ENCODE measurements at places on chromosomes 1 and 21. TPM values are rescaled to one million over a fixed set of nuclear protein-coding genes. Genes with fewer than 3 reads are reported as not detected.

- DNase-seq = no peak
Observed at GRCh38 chr1:97827887-97828286, 92.9 kb downstream of the DPYD start.

Gene CCDC27
- total RNA-seq = not detected

Gene S100A7
- total RNA-seq = not detected

DNA sequence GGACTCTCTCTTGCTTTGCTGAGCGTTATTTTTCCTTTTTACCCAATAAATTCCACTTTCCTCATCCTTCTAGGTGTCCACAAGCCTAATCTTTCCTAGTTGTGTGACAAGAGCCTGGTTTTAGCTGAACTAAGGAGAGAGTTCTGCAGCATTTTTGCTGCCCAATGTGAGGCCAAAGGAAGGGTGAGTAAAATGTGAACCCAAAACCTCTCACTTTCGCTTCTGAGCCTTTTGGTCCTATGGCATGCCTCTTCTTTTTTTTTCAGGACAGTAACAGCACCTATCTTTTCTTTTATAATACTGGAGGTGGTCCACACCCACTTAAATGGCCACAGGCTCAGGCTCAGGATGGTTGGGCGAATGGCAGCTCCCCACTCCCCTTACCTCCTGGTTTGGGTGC is 111.1 kb downstream of the COP1 start:
- no peak for DNase-seq

GRCh38 chr21:27734146-27734545 is 767.3 kb upstream of the ADAMTS5 start:
- peak; percentile 42 for DNase-seq

DNA sequence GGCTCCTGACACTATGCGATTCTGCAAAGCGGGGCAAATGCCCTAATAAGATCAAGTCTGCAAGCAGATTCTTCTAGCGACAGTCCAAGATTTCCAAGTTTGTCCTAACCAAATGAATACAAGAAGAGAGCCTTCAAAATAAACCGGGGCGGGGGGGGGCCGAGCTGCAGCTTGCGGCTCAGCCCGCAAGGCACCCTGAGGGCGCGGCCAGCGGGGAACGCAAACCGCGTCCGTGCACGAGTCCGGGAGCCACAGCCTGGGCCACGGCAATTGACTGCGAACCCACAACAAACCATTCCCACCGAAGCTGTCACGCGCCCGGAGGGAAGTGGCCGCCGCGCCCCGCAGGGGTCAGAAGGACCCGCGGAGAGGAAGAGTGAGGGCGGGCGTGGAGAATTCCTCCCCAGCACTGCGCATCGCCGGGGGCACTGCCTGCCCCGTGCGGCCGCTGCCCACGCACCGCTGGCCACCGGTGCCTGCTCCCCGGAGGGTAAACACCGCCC is 687 bp downstream of the TGFBR3 start:
- DNase-seq = no peak

DNA sequence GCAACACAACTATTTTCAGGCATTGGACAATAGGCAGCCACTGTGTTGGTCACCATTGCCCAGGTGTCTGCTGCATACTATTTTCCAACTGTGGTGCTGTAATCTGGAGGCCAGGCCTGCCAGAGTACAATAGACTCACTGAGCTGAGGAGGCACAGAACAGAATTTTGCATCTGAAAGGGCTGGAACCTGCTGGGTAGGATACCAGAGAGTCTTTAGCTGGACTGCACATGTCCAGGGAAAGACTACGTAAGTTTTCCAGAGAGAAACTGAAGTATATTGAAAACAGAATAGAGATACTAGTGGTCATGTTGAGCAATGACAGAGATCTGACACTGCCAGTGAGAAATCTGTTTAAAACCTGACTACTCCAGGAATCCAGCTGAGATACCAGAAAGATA is 200.8 kb downstream of the RASAL2 start:
- DNase-seq = no peak

GRCh38 chr1:93584261-93585003 is 97.2 kb downstream of the BCAR3 start:
- no peak for DNase-seq

GRCh38 chr1:193553564-193553963 is 367.2 kb upstream of the B3GALT2 start:
- DNase-seq = no peak

GRCh38 chr1:8598060-8598724 is 219.2 kb downstream of the RERE start:
- no peak for DNase-seq

GRCh38 chr1:174836543-174836942 is 163.2 kb upstream of the CACYBP start:
- no peak for DNase-seq

- DNase-seq = no peak
Observed at GRCh38 chr1:230120921-230121381, 53.9 kb downstream of the GALNT2 start.

Gene NPL
- 2.5 TPM for total RNA-seq

Gene PCP4L1
- total RNA-seq = not detected

Gene PERM1
- not detected for total RNA-seq

Gene PLEKHG5
- total RNA-seq = 1.6 TPM

DNA sequence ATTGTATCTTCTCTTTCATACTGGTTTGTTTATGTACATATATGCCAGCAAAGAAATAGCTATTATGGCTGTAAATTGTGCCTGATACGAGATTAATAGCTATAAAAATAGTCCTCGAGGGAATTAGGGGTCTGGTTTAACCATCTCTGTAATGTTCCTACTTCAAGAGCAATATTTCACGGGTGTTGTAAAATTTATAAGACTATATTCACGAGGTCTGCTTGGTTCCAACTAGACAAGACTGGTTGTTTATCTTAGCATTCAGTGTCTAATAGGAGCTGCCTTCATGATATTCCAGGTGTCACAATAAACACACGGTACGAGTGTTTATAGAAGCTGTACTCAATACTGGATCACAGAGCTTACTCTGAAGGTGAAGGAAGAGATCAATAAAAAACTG is 389.9 kb downstream of the SIPA1L2 start:
- no peak for DNase-seq

GRCh38 chr21:32782698-32783097 is 11.1 kb upstream of the PAXBP1 start:
- no peak for DNase-seq

Gene CRP
- total RNA-seq = not detected

Gene LAPTM5
- total RNA-seq = 0.10 TPM

Gene SMPDL3B
- 0.23 TPM for total RNA-seq

DNA sequence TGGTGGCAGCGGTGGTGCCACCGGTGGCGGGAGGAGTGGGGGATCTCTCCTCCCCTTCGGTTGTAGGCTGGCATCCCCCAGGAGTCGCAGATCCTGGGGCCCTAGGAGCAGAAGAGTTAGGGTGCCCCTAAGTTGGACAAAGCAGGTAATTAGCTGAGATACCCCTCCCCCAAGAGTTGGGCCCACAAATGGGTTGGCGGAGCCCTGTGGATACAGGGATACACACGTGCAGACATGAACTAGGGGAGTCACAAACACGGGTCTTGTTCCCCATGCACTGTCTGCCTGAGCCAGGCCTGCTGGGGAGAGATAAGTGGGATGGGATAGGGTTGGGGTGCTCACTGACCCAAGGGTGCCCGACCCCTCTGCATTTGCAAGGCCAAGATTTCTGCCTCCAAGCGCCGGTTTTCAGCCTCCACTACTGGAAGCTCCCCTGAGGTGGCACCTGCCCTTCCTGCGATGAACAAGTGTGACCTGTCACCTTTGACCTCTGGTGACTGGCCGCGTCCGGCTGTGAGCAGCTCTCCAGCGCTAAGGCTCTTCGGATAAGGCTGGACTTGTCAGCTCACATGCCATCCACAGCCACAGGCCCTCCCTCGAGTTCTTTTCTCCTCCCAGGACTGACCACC is 1.8 kb downstream of the CCDC17 start:
- no peak for DNase-seq

DNA sequence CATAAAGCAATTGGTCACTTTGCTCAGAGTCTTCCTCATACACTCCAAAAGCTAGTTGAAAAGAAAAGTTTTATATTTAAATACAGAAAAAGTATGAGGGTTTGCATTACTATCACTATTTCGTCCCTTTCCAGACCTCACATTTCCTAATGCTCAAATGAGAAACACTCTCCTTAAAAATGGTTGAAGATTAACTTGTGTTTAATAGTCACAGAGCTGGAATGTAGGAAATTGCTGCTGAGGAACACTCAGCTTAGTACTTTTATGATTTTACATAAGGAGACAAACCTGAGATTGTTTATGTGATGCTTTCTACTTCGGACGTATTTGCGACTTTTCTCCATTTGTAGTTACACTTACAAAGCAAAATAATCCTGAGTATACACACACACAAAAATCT is 39.8 kb downstream of the MYSM1 start:
- no peak for DNase-seq

Gene KRTAP10-2
- not detected for total RNA-seq

Gene GJC2
- total RNA-seq = 0.06 TPM

Gene TMEM82
- not detected for total RNA-seq

Gene YBX1
- total RNA-seq = 1,447 TPM

Gene PGLYRP3
- total RNA-seq = not detected

DNA sequence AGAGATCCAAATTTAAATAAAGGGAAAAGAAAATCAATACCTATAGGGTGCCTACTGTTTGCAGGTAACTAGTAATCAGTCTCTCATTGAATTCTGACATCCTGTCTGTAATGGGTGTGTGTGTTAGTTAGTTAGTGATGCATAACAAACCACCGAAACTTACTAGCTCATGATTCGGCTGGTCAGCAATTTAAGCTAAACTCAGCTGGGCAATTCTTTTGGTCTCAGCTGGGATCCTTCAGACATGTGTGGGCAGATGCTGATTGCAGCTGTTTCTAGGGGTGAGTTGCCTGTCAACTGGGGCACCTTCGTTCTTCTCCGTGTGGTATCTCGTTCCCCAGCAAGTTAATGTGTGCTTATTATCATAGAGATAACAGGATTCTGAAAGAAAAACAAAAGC is 40.2 kb upstream of the ZNF124 start:
- no peak for DNase-seq

DNA sequence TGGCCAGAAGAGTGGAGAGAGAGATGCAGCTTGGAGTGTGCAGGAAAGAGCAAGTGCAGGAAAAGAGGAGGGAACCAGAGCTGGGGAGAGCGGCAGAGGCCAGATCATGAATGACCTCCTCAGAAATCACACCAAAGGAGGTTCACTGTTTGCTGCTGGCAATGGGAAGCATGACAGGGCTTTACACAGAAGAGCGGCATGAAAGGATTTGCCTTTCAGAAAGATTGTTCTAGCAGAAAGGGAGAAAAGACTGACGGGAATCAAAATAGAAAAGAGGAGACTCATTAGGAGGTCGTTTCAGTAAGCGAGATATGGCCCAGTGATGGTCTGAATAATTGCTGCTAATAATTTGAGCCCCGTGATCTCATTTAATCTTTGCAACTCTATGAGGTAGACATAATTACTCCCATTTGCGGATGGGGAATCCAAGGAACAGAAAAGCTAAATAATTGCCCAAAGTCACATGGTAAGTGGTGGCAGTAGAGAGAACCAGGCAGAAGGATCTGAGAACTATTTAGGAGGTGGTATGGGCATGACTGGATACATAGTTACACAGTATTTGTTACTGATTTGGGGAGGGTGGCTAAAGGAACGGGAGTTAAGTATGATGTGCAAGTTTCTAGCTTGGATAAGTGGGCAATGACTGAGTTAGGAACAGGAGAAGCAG is 12.5 kb upstream of the HNRNPR start:
- DNase-seq = no peak

DNA sequence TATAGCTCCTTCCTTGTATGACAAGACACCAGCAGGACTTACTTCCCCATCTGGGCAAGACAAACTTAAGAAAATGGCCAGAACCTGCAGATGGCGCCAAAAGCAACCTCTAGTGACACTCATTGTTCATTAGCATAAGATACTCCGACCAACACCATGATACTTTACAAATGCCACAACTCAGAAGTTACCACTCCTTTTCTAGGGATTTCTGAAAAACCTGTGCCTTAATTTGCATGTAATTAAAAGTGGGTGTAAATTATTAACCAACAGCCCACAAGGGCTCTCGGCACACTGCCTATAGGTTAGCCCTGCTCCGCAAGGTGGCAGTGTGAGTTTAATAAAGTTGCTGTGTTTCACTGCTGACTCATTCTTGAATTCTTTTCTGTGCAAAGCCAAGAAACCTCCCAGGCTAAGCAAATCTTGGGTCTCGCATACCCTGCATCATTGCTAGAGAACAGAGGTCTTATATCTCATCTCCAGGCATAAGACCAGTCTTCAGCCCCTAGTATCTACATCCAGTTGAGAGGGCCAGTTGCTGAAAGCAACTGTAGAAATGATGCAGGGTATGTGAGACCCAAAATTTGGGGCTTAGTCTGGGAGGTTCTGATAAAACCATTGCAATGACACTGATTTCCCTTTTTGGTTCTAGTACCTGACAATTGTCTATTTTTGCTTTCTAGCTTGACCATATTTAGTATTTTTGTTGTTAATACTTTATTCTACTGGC is 86.4 kb downstream of the FAF1 start:
- peak; percentile 83 for DNase-seq

DNA sequence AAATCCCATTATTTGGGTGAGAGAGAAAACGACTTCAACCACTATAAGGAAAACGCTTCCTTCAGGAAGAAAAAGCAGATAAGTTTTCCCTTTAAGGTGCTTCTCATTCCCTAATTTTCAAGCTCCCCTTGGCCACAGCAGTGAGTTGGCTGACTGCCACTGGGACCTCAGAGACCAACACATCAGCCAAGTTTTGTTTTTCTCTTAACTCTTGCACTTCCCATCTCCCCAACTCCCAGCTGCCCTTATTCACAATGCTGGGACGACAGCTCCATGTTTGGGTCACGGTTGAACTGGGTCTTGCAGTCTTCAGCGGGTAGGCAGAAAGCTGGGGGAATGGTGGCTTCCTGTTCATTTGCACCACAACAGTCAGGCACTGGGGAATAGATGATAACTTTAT is 18.9 kb downstream of the SGIP1 start:
- DNase-seq = no peak

GRCh38 chr1:170567214-170567613 is 35.2 kb downstream of the GORAB start:
- no peak for DNase-seq

Gene NCF2
- total RNA-seq = 4.1 TPM

DNA sequence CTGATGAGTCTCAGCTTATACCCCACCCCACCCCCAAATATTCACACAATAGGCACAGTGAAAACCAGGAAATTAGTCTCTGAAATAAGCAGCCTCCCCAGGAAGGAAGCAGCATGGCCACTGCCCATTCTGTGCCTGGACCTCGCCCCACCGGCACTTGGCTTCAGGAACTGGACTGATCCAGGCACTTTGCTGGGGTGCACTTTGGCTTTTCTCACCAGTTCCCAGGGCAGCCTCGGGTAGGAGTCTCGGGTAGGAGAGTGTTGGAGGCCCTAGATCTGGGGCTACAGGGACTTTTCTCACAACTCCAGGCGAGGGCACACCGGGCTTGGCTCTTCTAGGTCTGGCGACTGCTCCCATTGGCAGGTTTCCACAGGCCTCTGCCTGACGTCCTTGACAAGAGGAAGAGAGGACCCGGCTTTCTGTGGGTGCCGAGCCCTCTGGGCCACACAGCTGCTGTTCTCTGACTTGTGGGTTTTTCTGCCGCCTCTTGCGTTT is 18.7 kb downstream of the ADARB1 start:
- no peak for DNase-seq
